ENCODE measurements at places on chromosomes 2 and 18.

DNA sequence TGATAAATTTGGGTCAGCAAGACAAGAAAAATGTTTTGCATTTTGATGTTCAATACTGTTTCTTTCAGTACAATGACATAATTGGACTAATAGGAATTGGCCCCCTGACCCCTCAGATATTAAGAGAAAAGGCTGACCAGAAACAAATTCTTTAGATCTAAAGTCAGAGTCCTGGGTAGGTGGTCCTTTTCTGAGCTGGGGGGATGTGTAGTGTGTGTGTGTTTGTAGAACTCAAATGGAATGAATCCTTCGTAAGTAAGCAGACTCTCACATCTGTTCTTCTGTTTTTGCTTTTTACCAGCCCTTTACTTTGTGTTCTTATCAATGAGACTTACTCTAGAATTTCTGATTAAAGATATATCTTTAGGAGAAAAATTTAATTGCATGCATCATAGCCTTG lies 327.7 kb downstream of the TGIF1 start:
- DNase-seq = no peak

GRCh38 chr2:234579231-234579962 lies 82.5 kb upstream of the ARL4C start:
- DNase-seq = no peak

- DNase-seq = no peak
These were observed 26.1 kb downstream of the SLC14A1 start for GRCh38 chr18:45749918-45750689.

GRCh38 chr2:196431957-196432356 lies 207.6 kb upstream of the CCDC150 start:
- DNase-seq = no peak

DNA sequence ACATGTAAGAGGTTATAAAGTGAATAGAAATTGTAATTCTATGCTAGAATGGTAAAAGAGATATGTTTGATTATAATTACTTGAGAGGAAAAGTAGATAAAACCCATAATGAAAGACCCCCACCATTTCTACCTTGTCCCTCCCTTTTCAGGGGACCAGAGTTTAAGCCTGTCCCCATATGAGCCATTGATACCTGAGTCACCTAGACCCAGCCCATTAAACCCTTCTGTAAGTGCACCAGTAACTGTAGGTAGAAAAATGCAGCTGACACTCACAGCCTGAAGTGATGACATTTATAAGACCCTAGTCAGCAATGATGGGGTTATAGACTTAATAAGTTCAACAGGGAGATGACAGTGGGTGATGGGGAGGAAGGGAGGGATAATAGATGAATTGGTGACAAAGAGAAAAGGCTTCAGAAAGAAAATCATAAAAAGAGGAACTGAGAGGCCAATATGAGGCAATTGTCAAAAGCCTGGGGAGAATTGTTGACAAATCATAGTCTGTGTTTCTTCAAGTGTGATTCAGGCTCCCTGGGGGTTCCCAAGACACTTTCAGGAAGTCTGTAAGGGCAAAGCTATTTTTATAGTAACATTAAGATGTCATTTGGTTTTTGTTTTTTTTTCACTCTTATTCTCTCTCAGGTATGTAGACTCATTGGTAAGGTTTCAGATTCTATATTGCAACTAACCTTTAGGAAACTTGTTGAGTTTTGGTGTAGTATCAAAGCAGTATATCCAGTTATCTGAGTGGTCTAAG lies 544.2 kb downstream of the SATB2 start:
- DNase-seq = no peak

DNA sequence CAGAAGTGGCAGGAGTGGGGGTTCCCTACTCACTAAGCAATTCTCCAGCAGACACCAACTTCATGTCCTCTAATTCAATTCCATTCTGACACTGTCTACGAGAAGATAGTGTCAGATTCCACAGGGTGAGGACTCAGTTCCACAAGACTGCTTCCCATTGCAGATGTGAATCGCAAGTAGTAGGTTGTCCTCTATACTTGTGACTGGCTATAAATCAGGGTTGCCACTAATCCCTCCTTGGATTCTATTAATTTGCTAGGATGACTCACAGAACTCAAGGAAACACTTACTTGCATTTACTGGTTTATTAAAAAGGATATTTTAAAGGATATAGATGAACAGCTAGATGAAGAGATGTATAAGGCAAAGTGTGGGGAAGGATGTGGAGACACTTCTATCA lies 184.1 kb upstream of the ACVR2A start:
- DNase-seq = no peak

GRCh38 chr2:101622210-101623030 lies 75.1 kb upstream of the MAP4K4 start:
- DNase-seq = no peak

DNA sequence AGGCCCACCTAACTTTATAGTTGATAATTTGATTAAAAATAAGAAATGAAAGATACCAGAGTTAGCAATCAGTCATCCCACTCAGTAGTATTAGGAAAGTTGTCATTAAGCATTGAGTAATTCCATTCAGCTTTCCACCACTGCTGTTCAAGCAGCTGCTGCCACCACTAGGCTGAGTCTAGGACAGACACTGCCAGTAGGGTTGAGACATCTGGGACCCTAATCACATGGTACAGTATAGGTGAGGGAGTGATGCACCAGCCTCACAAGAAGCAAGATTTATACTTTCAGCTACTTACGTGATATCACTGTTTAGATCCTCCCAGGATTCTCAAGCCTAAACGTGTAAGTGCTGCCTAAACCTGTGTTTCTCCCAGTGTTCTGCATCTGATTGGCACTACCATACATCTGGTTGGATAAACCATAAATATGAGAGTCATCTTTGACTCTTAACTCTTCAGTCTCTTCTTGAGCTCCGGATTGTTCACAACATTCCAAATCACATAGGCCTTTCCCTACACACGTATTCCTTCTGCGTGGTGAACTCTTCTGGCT lies 3.2 kb downstream of the UBXN4 start:
- no peak for DNase-seq
